NCI-H1436 treated with DMSO at 0.1 percent for 48 hours (cell line): ENCODE measurements at places on chromosomes 1 and 21.
A peak's percentile ranks its signal among the peaks of the same experiment; 100 is the strongest.

GRCh38 chr1:54309631-54310366 lies 96.4 kb downstream of the SSBP3 start:
- DNase-seq: peak; percentile 32

- no peak for DNase-seq
These were observed 41.0 kb downstream of the KCND3 start for GRCh38 chr1:111948209-111949171.

DNA sequence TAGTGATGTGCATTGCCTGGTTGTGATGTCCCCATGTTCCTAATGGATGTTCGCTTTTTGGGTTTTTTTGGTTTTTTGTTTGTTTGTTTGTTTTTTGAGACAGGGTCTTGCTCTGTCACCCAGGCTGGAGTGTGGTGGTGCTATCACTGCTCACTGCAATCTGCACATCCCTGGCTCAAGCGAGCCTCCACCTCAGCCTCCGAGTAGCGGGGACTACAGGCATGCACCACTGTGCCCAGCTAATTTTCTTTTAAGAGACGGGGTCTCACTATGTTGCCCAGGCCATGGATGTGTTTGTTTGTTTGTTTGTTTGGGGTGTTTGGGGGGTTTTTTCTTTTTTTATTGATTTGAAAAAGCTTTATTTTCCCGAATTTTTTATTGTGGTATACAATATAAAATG lies 2.1 kb downstream of the COL6A2 start:
- DNase-seq: no peak

GRCh38 chr1:225410036-225410435 lies 17.8 kb downstream of the LBR start:
- DNase-seq: no peak

- no peak for DNase-seq
These were observed 221.0 kb downstream of the DSCAM start for GRCh38 chr21:40625991-40626390.

- DNase-seq: no peak
These were observed 74.0 kb upstream of the LRRC53 start for GRCh38 chr1:74586253-74586897.

- DNase-seq: no peak
These were observed 34.5 kb downstream of the OR10R2 start for GRCh38 chr1:158506369-158506987.

DNA sequence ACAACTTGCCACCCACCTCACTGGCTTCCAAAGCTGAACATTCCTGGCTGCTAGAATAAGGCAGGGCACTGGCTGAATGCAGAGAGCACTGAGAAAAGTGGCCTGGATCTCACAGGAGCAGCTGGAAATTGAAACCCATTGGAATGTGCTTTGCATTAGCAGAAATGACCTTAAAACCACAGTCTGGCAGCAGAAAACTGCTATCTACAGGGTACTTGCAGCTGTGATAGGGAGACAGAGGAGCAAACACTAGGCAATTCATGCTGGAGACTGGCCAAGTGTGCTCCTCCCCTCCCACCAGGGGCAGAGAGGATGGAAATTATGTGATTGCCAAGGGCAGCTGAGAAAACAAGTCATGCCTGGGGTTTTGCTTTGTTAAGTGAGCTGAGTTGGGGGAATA lies 47.2 kb downstream of the HSD3B1 start:
- DNase-seq: peak; percentile 31

- DNase-seq: no peak
These were observed 16.0 kb upstream of the ZBTB8B start for GRCh38 chr1:32448773-32449456.

DNA sequence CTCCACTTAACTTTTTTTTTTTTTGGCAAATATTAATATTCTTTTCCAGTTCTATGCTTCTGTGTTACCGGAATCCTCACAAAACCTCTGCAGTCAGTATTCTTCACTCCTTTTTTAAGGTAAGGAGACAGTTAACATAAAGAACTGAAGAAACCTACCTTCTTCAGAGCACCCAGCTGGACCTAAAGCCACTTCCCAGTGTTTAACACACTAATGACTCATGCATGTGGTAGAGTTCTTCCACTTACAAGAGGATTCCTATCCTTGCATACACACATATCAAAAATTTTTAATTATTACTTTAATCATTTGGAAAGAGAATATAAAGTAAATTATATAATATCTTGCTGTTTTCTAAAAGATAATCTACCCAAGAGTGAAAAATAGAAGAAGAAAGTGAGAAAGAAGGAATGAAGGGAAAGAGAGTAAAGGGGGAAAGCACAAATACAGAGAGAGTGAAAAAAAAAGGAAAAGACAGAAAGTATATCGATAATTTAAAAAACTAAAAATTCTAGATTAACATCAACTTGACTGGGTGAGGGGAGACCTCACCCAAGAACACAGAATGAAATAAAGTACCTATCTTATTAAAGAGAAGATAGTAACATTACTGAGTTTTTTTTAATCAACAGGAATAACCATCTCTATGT lies 54.9 kb downstream of the ENAH start:
- no peak for DNase-seq

- no peak for DNase-seq
These were observed 623.0 kb downstream of the NPHP4 start for GRCh38 chr1:5369223-5369622.

DNA sequence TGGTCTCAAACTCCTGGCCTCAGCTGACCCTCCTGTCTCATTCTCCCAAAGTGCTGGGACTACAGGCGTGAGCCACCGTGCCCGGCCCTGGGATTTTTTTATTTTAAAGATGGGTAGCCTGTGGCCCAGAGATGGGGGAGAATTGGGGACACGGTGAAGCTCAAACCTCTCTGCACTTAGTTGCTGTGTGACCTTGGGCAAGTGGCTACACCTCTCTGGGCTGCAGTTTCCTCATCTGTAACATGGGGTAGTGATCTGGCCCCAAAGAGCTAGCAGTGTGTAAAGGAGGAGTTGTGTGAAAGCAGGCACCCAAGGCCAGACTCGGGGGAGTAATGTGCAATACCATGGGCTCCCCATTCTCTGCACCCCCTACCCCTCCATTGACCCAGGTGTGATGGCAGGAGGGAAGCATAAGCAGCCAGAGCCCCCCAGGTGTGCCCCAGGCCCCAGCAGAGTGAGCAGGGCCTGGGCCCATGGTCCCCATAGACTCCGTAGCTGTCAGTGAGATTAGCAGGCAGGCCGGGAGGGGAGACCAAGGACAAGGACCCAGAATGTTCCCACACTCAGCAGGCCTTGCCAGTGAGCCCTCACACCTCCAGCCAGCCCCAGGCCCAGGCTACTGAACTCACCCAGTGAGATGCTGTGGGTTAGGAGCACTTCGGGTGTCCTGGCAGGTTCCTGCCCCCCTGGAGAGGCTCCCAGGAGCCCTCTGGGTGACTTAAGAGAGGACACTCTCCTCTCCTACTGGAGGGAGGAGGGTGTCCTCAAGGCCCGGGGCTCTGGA lies 17.9 kb downstream of the TNFRSF8 start:
- no peak for DNase-seq

DNA sequence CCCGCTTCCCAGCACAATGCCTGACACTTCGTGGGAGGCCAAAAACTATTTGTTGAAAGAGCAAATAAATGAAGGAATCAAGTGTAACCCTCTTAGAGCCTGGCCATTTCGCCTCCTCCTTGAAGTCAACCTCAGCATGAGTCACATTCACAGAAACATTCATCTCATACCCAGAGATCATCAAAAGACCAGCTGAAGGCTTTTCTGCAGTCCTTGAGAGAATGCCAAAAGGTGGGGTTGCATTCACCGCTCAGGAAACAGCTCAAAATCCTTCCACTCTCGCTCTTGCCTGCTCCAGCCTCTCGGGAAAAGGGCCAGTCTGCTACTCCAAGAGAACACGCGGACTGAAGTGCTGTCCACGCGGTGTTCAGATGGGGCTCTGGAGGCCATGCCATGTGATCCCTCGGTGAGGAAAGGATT lies 90.0 kb downstream of the VWA5B1 start:
- no peak for DNase-seq

GRCh38 chr1:151840421-151840820 lies 801 bp upstream of the C2CD4D start:
- no peak for DNase-seq
